ENCODE measurements at places on chromosomes 13 and 19. TPM values are rescaled to one million over a fixed set of nuclear protein-coding genes. Genes with fewer than 3 reads are reported as not detected.

DNA sequence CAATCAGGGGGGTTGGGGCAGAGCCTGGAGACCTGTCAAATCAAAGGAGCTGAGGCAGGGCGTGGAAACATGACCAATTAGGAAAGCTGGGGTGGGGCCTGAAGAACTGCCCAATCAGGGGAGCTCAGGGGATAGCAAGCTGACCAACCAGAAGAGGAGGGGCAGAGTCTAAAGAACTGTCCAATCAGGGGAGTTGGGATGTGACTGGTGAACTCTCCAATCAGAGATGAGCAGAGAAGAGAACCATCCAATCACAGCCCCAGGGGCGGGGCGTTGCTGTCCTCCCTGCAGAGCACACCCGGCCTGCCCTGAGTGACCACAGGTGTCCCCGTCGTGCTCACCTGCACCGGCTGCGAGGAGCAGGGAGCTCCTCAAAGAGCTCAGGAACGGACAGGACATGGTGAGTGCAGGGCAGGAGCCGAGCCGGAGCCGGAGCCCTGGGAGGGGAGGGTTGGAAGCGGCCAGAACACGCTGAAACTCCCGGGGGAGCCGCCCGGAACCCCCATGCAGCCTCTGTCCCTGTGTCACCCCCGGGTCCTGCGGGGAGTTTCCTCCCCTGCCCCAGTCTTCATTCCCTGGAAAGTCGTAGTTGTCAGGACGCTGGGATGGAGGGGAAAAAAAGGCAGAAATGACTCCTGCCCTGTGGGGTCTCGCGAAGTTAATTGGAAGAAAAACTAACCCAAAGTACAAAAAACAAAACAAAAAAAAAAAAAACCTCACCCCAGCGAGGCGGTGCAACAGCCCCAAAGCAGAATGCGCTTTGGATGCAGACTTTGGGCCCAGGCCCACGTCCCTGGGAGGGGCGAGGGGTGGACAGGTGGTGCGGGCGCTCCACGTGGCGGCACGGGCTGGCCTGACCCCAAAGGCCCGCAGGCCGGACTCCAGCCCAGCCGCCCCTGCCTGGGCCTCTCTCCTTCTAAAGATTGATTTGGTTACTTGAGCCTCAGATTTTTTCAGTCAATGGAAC is at the start of gene ZNF556:
Gene ZNF556, plus strand, starts transcription at position 311 of the 967 bp plus-strand sequence. Its CDS starts 87 bp downstream, at position 398.
- DNase-seq = no peak

DNA sequence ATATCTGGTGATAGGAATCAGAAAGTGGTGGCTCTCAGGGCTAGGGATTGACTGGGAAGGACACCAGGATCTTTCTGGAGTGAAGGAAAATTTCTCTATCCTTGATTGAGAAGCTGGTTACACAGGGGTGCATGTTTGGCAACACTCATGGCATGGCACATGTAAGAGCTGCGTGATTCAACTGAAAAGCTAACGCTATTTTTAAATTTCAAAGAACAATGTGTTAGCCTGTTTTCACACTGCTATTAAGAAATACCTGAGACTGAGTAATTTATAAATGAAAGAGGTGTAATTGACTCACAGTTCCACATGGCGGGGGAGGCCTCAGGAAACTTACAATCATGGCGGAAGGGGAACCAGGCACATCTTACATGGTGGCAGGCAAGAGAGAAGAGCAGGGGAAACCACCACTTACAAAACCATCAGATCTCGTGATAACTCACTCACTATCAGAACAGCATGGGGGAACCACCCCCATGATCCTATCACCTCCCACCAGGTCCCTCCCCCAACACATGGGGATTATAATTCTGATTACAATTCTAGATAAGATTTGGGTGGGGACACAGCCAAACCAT is 7.4 kb downstream of the SIGLEC8 start:
- DNase-seq = no peak

DNA sequence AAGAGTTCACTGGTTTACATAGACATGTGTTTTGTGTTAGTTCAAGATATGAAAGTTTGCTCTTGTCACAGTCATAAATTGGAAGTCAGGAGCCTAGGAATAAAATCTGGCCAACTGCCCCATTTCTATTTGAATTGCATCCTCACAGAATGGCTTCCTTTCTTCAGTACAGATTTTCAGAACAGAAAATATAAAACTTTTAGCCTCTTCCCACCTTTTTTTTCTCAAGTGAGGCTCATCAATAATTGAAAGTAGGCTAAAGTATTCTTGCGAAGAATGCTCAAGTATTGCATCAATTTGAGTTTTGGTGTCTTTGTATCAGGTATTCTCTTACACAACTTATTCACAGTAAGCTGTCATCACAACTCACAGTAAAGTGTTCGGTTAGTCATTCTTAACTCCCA is 802.7 kb downstream of the PCDH9 start:
- no peak for DNase-seq

DNA sequence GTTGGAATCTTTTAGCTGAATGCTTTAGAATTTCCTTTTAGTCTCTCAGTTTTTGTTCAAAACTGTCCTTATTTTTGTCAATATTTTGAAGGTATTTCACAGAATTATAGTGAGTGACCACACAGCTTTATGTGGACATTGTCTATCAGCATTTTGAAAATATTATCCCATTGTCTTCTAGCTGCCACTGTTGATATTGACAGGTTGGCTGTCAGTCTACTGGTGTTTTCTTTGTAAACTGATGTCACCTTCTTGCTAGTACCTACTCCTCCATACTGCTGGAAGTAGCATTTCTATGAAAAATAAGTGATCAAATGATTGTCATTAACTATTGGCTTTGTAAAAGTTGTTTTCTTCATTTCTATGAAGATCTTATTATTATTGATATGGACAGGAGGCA is 256.8 kb downstream of the KLF12 start:
- DNase-seq = no peak

- DNase-seq = no peak
Measured at GRCh38 chr13:60689571-60689970, 292.6 kb downstream of the TDRD3 start.

DNA sequence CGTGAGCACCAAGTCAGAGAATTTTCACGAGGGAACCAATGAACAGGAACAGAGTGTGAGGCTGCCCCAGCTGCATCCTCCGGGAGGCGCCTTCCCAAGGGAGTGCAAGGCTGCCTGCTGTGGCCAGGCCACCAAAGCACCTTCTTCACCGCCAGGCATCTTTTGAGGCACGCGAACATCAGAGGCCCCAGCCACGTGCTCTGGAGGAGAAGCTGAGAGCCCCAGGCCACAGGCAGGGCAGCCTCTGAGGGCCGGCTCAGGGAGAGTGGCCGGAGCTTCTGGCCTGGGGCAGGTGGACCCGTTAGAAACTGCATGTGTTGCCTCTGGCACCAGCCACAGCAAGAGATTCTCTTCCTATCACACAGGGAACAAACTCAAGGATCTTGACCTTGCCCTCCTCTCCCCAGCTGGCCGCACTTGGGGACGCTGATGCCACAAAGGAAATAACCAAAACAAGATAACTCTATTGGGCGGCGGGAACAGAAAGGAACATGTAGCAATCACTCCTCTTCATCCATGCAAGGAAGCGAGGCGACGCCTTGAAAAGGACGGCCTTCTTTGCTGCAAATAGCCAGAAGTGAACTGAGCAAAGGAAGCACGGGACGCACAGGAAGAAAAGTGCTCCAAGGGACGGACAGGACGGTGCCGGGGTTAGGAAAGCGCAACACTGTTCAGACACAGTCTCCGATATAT is 19.9 kb downstream of the GAS6 start:
- DNase-seq = no peak

DNA sequence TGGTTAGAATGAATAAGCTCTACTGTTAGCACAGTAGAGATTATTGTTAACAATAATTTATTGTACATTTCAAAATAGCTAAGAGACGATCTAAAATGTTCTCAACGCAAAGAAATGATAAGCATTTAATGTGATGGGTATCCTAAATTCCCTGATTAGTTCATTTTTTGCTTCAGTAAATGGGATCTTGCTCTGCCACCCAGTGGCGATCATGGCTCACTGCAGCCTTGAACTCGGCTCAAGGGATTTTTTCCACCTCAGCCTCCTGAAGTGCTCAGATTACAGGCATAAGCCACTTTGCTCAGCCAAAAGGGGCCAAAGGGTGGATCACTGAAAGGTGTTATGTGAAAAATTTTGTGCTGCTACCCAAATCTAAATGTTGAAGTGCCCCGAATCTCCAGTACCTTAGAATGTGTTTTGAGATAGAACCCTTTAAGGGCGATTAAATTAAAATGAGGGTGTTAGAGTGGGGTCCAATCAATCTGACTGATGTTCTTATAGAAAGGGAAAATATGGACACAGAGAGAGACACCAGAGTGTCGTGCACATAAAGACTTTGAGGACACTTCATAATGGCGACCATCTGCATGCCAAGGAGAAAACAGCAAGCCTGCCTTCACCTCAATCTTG is 31.5 kb upstream of the ZNF766 start:
- peak; percentile 47 for DNase-seq

DNA sequence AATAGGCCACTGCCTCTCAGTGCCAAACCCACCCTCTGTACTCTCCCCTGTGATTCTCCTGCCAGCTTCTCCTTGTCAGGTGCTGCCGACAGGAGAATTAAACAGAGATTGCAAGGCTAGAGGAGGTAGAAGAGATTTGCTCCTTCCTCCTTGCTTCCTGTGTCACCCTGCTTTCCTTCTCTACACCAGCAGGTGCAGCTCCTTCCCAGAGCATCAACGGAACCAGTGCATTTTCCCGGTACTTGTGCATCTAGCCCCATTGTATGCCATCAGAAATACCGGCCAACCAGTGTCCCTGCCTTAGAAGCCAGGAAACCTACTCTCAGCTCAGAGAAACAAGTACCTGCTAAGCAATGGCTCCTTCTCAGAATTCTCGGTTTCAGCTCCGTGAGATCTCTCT is 253.2 kb downstream of the SUCLA2 start:
- no peak for DNase-seq

GRCh38 chr19:677201-677600 is 1.0 kb downstream of the FSTL3 start:
- DNase-seq = no peak

- no peak for DNase-seq
Measured at GRCh38 chr13:91168386-91168711, 179.1 kb upstream of the MIR17HG start.

DNA sequence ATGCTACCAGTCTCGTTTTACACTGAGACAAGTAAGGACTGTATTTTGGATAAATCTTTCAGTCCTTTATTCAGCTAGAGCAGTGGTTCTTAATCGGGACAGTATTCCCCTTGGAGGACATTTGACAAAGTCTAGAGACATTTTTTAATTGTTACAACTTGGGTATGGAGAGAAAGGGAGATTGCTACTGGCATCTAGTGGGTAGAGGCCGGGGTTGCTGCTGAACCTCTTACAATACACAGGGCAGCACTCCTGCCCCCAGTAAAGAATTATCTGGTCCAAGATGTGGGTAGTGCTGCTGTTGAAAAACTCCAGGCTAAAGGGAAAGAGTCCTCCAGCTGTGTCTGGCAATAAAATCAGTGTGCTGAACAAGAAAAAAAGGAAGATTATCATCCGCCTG is 334.8 kb downstream of the SLC7A1 start:
- DNase-seq = no peak

- DNase-seq = no peak
Measured at GRCh38 chr19:50480281-50481111, 3.8 kb upstream of the GARIN5A start.

GRCh38 chr13:54912367-54912766 is 1883.8 kb downstream of the OLFM4 start:
- DNase-seq = no peak

DNA sequence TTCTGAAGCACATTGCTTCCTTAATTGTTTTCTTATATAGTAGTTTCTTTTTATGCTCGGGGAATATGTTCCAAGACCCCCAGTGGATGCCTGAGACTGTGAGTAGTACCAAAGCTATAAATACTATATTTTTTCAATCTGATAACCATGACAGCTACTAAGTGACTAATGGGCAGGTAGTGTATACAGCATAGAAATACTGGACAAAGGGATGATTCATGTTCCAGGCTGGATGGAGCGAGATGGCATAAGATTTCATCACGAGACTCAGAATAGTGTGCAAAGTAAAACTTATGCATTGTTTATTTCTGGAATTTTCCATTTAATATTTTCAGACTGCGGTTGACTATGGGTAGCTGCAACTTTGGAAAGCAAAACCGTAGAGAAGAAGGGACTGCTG is 47.9 kb upstream of the OLFM4 start:
- DNase-seq = no peak

DNA sequence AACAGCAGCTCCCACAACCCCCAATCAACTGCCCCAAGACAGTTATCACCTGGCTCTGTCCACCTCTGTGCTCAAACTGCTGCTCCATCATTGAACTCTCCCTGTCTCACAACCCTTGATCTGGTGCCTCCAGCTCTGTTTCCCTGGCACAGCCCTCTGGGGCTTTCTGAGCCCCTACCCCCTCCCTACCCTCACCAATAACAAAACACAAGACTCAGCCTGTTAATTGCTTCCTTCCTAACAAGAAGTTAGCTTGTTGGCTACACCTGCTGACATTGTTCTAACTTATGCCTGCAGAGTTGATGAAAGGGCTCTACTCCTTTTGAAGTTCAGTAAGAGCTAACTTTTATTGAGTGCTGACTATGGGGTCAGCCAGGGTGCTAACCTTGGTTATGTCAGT is 99.4 kb upstream of the FNDC3A start:
- DNase-seq = no peak

- no peak for DNase-seq
Measured at GRCh38 chr19:11447347-11448262, 12.2 kb downstream of the PRKCSH start.

- DNase-seq = no peak
Measured at GRCh38 chr19:13430790-13431582, 75.3 kb downstream of the CACNA1A start.

GRCh38 chr19:2540251-2540645 is 64.3 kb downstream of the GADD45B start:
- DNase-seq = no peak

- DNase-seq = no peak
Measured at GRCh38 chr19:28882818-28883217, 330.1 kb downstream of the UQCRFS1 start.

DNA sequence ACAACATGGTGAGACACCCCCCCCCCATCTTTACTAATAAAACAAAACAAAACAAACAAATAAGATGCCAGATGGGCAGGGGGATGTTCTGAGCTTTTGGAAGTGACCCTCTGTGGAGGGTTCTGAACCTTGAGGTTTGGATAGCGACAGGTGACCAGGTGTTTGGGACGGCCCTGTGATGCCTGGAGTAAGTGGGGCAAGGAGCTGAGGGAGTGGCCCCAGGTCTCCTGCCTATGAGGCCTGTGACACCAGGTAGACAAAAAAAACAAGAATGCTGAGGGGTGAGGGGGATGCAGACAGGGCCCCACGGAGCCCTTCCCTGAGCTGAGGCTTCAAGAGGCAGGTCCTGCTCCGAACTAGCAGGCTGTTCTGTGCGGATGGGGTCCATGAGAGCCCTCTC is 9.2 kb downstream of the ADGRE2 start:
- DNase-seq = no peak

- no peak for DNase-seq
Measured at GRCh38 chr13:23574421-23575145, 4.4 kb downstream of the TNFRSF19 start.

The SLC25A41 gene
- not detected for total RNA-seq

The KANK3 gene
- 8.1 TPM for total RNA-seq

The SHISA2 gene
- total RNA-seq = 8.8 TPM

The MAG gene
- 6.1 TPM for total RNA-seq
